Smooth muscle cell of the umbilical artery (primary cell): ENCODE measurements at places on chromosomes 7 and 10. TPM values are rescaled to one million over a fixed set of nuclear protein-coding genes. Genes with fewer than 3 reads are reported as not detected.

MRLN gene
- not detected in 2 replicates for total RNA-seq

KCNMA1 gene
- 107 and 110 TPM in 2 replicates for total RNA-seq

EEPD1 gene
- total RNA-seq, result 1.5 and 3.6 TPM in 2 replicates

FBXL13 gene
- 2.1 and 2.3 TPM in 2 replicates for total RNA-seq

TUBAL3 gene
- not detected in 2 replicates for total RNA-seq

SLC39A12 gene
- not detected in 2 replicates for total RNA-seq

FGFBP3 gene
- 0.59 and 0.74 TPM in 2 replicates for total RNA-seq

ATXN7L1 gene
- 3.9 and 7.2 TPM in 2 replicates for total RNA-seq

ABCC2 gene
- total RNA-seq, result 0.65 and 0.89 TPM in 2 replicates

FAM3C gene
- 54.0 and 79.7 TPM in 2 replicates for total RNA-seq

MYH16 gene
- under 0.01 and 0.32 TPM in 2 replicates for total RNA-seq

OPALIN gene
- total RNA-seq, result not detected in 2 replicates

DNTT gene
- total RNA-seq, result not detected in 2 replicates

SLC26A3 gene
- not detected in 2 replicates for total RNA-seq

FAM221A gene
- total RNA-seq, result 1.2 and 2.0 TPM in 2 replicates

NEBL gene
- under 0.01 and 0.09 TPM in 2 replicates for total RNA-seq

CALY gene
- 0.23 and 0.30 TPM in 2 replicates for total RNA-seq

SFMBT2 gene
- total RNA-seq, result under 0.01 and 0.14 TPM in 2 replicates

NFKB2 gene
- 30.6 and 51.0 TPM in 2 replicates for total RNA-seq

TRAPPC14 gene
- total RNA-seq, result 5.9 and 8.3 TPM in 2 replicates

JAKMIP3 gene
- 0.30 and 0.32 TPM in 2 replicates for total RNA-seq

CXCL12 gene
- total RNA-seq, result 5.6 and 8.5 TPM in 2 replicates

MAT1A gene
- not detected in 2 replicates for total RNA-seq

PCLO gene
- total RNA-seq, result 0.59 and 3.0 TPM in 2 replicates

NKX6-2 gene
- not detected in 2 replicates for total RNA-seq

VWDE gene
- 0.09 and 0.30 TPM in 2 replicates for total RNA-seq

SPDYE18 gene
- 0.14 TPM in 1 of 2 replicates, not detected in the other for total RNA-seq

RASSF4 gene
- total RNA-seq, result 5.9 and 7.5 TPM in 2 replicates

AKR1C8 gene
- not detected in 2 replicates for total RNA-seq

CTBP2 gene
- total RNA-seq, result 60.3 and 105 TPM in 2 replicates

SMO gene
- 20.0 and 28.8 TPM in 2 replicates for total RNA-seq

CCDC146 gene
- total RNA-seq, result 1.5 and 2.5 TPM in 2 replicates

HOXA10 gene
- total RNA-seq, result 13.7 and 26.7 TPM in 2 replicates

ERVW-1 gene
- not detected in 2 replicates for total RNA-seq

ST8SIA6 gene
- 0.14 TPM in 1 of 2 replicates, not detected in the other for total RNA-seq

ASZ1 gene
- total RNA-seq, result not detected in 2 replicates

SIRT1 gene
- total RNA-seq, result 14.6 and 18.8 TPM in 2 replicates

KIF11 gene
- 2.4 and 16.4 TPM in 2 replicates for total RNA-seq

INTS1 gene
- 38.9 and 69.2 TPM in 2 replicates for total RNA-seq

SP8 gene
- total RNA-seq, result not detected in 2 replicates

MUC12 gene
- total RNA-seq, result 0.60 and 1.2 TPM in 2 replicates

ANXA8L1 gene
- 2.9 and 4.5 TPM in 2 replicates for total RNA-seq
